ENCODE measurements at places on chromosomes 12 and 14. TPM values are rescaled to one million over a fixed set of nuclear protein-coding genes. Genes with fewer than 3 reads are reported as not detected.

GRCh38 chr14:64563696-64564095 lies 13.9 kb downstream of the PPP1R36 start:
- no peak for DNase-seq

GRCh38 chr12:25864306-25865276 lies 93.9 kb upstream of the RASSF8 start:
- no peak for DNase-seq

GRCh38 chr12:9039397-9039977 lies 50.1 kb downstream of the KLRG1 start:
- DNase-seq = peak; percentile 77

TAS2R31 gene
- total RNA-seq = 29.9 TPM

GRCh38 chr14:104274806-104275205 lies 136.4 kb downstream of the KIF26A start:
- no peak for DNase-seq

DNA sequence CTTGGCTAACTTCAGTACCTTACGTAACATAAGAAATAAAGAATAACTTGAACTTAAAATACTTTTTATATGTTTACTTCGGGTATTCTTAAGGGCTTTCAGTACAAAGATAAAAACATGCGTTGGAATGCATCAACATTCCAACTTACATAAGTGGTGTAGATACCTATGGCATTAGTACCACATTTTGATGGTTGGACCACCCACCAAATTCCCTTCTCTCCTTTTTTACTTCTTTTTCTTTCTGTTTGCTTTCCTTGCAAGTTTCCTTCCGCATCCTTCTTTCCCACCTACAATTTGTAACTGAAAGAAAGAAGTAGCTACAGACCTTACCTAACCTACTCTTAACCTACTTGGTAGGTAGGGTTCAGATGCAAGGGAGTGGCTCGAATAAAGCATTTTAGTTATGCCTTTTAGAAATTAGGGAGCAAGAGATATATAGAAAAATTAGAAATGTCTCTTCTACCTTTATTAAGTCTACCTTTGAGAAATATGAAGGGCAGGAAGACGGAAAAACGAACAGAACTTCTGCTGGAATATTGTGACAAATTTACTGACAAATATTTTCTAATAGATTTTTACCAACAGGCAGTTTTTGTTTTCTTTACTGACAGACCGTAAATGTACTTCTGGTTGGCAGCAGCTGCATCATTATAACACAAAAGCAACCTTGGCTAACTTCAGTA lies 2.1 kb upstream of the ARHGAP5 start:
- no peak for DNase-seq

DNA sequence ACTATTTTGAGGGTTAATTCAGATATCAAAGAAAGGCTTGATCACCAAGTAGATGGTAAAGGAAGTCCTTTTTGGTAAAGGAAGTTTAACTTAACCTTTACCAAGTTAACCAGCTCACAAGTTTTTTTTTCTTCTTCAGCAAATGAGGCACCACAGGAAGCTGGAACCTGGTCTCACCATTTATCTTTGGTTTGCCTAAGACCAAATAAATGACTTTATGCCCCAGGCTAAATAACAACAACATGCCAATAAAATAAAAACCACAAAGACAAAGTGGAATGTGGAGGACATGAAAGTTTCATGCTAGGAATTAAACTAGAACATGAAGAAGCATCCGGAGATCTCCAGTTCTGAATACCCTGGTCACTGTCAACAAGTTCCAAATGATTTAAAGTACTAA lies 116.8 kb upstream of the PRICKLE1 start:
- no peak for DNase-seq

TNS2 gene
- total RNA-seq = 26.7 TPM

DNA sequence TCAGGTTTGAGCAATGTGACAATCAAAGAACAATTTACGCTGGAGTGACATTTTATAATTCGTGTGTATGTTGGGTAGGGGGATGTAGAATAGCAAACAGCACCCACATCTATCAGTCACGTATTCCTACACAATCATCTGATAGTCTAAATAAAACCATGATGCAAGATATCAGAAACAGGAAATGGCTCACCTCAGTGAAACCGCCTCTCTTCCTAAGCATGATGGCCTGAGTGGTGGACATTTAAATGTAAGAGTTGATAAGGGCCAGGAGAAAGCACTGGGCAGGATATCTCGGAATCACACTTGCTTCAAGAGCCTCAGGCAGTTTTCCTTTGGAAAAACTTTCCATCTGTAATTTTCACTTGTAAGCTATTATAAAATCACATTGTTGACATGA lies 128.2 kb downstream of the GRIP1 start:
- no peak for DNase-seq

DNA sequence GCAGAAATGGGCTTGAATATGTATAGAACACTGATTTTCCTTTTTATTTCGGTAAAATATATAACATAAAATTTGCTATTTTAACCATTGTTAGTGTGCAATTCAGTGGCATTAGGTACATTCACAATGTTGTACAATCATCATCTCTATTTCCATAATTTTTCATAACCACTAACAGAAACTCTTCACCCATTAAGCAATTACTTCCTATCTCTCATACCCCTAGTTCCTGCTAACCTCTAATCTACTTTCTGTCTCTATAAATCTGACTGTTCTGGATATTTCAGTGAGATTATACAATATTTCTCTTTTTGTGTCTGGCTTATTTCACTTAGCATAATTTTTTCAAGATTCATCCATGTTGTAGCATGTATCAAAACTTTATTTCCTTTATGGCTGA lies 8.9 kb upstream of the RNF212B start:
- no peak for DNase-seq

CLECL1 gene
- total RNA-seq = not detected

DNA sequence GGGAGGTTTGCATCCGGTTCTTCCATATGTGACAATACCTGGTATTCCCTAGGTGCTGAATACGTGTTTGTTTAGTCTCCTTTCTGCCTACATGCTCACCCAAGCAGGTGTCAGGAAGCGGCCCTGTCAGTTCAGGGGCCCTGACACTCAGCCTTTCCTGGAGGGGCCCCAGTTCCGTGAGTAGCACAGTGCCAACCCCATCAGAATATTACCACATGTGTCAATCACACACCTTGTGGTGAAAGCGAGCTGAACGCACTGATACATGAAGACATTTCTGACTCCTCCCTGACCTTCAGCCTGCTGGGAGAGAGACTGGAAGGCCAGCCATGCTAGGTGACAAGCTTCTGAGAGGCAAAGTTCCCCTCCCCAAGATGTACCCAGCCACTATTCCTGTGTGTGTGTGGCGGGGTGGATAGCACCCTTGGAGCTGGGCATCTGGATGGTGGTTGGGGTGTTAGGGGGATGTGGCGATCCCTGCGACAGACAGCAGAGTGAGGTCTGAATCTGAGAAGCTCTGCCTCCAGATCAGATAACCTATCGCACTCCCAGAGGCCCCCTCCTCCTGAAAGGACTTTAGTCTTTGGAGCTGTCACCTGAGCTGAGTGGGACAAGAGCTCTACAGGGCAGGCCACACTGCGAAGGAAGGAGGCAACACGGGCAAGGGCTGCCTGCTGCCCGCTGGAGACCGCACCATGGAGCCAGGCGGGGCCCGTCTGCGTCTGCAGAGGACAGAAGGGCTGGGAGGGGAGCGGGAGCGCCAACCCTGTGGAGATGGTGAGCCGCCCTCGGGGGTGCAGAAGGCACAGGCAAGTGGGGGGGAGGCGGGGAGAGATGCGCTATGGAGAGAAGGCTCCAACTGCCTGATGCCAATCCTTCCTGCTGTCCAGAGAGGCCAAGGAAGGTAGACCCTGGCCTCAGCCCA lies at the start of gene SOAT2:
Gene SOAT2 (plus strand): TSS at position 604 of the 925 bp plus-strand sequence. CDS start 92 bp downstream, at position 696.
- DNase-seq = no peak

ANKRD33 gene
- 0.09 TPM for total RNA-seq

- DNase-seq = no peak
These were observed 136.3 kb downstream of the SOX5 start for GRCh38 chr12:23813206-23813605.

- no peak for DNase-seq
These were observed 15.7 kb downstream of the FOXG1 start for GRCh38 chr14:28782301-28782700.

GRCh38 chr12:34392741-34393085 lies 370.4 kb downstream of the ALG10 start:
- DNase-seq = no peak

PRB3 gene
- not detected for total RNA-seq

Measured in cerebellum (tissue), 4 donors.